ENCODE measurements at places on chromosomes 5 and 9. TPM values are rescaled to one million over a fixed set of nuclear protein-coding genes. Genes with fewer than 3 reads are reported as not detected.
A peak's percentile ranks its signal among the peaks of the same experiment; 100 is the strongest.

NUP155 gene
- total RNA-seq = 72.5 TPM

DNA sequence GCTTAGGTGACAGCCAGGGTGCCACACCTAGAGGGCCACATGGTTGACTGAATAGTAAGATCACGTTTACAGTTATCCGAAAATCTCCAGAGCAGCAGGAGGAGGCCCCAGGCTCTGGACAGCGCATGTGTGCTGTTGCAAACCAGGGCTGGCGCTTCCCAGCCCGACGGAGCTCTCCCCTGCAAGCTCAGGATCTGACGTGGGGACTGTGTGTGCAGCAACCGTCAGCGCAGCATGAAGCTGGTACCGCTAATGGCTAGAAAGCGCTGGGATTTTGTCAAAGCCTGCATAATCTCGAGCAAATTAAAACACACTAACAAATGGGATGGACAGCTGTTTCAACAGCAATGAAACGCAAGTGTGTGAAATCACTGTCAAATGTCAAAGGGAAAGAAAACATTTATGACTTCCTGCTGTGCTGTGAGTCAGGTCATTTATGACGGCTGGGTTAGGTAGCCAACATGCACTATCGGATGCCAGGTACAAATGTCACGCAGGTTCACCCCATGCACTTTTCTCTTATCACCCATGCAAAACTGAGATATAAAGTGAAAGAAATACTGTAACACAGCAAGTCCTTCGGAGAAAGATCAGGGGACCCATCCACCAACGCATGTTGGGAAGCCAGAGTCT lies 7.5 kb downstream of the SURF4 start:
- no peaks in the 10 kb centered on the region for H3K27me3 ChIP-seq
- peak overlapping the region; percentile 76 for H3K27ac ChIP-seq
- peaks cover 57% of the 10 kb centered on the region for H3K4me1 ChIP-seq
- H3K36me3 ChIP-seq = peaks cover 55% of the 10 kb centered on the region

DNA sequence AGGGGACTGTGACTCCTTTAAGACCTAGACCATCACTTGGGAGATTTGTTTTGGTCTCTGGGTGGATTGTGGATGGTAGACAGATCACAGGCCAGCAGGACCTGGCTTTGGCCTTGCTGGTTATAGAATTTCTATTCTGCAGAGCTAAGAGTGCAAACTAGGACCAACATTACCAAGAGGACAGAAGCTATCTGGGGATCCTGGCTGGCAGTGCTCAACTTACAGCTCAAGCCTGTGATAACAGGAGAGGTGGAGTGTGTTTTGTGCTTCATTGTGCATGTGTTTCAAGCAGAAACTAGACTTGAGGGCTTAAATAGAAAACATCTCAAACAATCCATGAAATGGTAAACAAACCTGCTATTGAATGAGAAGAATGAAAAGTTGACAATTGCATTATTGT lies 106.7 kb downstream of the ZNF462 start:
- no peaks in the 10 kb centered on the region for H3K4me1 ChIP-seq
- H3K36me3 ChIP-seq = no peaks in the 10 kb centered on the region
- no peak for DNase-seq
- no peaks in the 10 kb centered on the region for H3K27me3 ChIP-seq
- H3K27ac ChIP-seq = no peak overlapping the region

- no peaks in the 10 kb centered on the region for H3K27me3 ChIP-seq
- no peak overlapping the region for H3K27ac ChIP-seq
- no peak for DNase-seq
- H3K4me3 ChIP-seq = no peak overlapping the region
Observed at GRCh38 chr9:137632230-137633161, 13.7 kb downstream of the EHMT1 start.

DNA sequence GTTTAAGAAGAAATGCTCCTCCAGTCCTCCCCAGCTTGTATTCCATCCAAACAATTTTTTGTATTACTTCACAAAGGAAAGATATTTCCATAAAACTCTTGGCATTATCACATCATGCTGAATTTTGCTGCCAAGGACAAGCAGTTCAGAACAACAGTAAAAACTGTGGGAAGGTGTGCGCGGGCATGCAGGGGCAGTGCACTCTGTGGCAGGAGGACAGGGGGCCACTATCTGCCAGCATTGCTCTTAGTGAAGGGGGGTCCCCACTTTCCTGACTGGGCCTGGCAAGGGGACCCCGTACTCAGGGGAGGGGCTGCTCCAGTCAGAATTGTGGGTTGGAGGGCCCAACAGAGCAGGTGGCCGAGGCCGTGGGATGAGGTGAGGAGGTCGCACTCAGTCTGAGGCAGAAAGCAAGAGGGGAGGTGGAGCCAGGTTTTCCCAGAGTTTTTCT lies 32.8 kb downstream of the ANGPTL2 start:
- H3K27me3 ChIP-seq = peaks cover 9% of the 10 kb centered on the region
- no peaks in the 10 kb centered on the region for H3K36me3 ChIP-seq
- H3K4me1 ChIP-seq = peaks cover 5% of the 10 kb centered on the region
- no peak for DNase-seq

GRCh38 chr9:122816163-122816867 lies 12.1 kb downstream of the PDCL start:
- no peaks in the 10 kb centered on the region for H3K27me3 ChIP-seq
- peak; percentile 24 for DNase-seq
- peaks cover 28% of the 10 kb centered on the region for H3K4me1 ChIP-seq
- H3K27ac ChIP-seq = peak overlapping the region; percentile 82
- peaks cover 16% of the 10 kb centered on the region for H3K36me3 ChIP-seq

GRCh38 chr9:81372628-81373191 lies 316.6 kb downstream of the TLE1 start:
- H3K4me3 ChIP-seq = no peak overlapping the region
- peaks cover 2% of the 10 kb centered on the region for H3K27me3 ChIP-seq
- no peaks in the 10 kb centered on the region for H3K4me1 ChIP-seq

Data from activated T-helper 1 cell treated with anti-CD3 and anti-CD28 coated beads, Interleukin-12 subunit alpha, Interleukin-12 subunit beta, Interleukin-2, Interleukin-4 antibody, amounts not matched to agents 30 ng/mL and 10 ng/mL and 1 ng/mL, durations not matched to agents 14 hours and 24 hours and 36 hours (primary cell).